ENCODE measurements at places on chromosomes 3 and 15. TPM values are rescaled to one million over a fixed set of nuclear protein-coding genes. Genes with fewer than 3 reads are reported as not detected.

Gene EFHB
- 1.4 TPM for total RNA-seq

Gene LRRIQ4
- total RNA-seq, result not detected

Gene CTDSPL
- 30.9 TPM for total RNA-seq

Gene TCF12
- total RNA-seq, result 89.1 TPM

Gene MED12L
- 0.37 TPM for total RNA-seq

Gene MITF
- total RNA-seq, result 6.2 TPM

Gene ULK4
- total RNA-seq, result 19.1 TPM

Gene MESP1
- not detected for total RNA-seq

Gene CEMIP
- total RNA-seq, result 1.4 TPM

All from subcutaneous preadipocyte (primary cell).